ENCODE measurements at places on chromosomes 13 and 19.

DNA sequence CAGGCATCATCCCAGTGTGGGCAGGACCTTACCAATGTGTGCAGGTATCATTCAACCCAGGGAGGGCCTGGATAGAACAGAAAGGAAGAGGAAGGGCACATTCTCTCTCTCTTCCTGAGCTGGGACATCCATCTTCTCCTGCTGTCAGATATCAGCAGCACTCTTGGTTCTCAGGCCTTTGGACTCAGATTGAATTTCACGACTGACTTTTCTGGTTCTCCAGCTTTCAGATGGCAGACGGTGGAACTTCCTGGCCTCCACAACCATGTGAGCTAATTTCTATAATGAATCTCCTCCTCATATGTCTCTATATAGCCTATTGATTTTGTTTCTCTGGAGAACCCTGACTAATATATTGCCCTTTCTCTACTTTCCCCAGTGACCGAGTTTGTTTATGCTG, 77.3 kb downstream of the OLFM4 start:
- no peak for DNase-seq

DNA sequence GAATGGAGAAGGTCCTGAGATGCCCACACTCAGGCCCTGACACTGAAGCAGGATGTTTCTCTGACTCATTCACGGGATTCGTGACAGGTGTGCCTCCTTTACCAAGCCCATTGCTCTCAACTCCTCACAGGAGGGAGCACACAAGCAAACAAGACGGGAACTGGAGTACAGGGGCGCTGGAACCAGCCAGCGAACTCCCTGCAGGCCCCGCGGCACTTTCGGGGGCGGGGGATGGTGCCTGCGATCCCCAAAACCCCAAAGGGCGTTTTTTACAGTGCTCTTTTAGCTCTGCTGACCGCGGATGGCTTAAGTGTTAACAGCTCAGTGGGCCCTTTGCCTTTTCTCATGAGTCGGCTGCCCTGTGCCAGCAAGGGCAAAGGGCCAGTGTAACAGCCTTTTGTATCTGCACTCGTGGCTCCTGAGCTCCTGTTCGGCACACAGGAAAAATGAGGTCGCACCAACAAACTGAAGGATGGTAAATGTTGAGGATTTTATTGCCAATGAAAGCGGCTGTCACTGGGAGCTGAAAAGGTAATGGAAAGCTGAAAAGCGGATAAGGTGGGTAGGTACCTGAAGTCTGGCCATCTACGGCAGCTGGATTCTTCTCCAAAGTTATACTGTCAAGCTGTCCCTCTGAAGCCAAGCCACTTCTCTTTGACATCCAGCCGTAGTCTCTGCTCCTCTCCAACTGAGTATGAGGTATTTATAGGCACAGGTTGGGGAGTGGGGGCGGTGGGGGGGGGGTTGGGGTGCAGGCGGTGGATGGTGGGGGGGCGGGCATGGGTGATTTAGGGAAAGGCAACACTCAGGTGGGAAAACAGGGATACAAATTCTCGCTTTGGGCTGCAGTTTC, 65.0 kb upstream of the TRPC4 start:
- DNase-seq: no peak

GRCh38 chr13:30019648-30020626, 169.5 kb upstream of the UBL3 start:
- DNase-seq: no peak

DNA sequence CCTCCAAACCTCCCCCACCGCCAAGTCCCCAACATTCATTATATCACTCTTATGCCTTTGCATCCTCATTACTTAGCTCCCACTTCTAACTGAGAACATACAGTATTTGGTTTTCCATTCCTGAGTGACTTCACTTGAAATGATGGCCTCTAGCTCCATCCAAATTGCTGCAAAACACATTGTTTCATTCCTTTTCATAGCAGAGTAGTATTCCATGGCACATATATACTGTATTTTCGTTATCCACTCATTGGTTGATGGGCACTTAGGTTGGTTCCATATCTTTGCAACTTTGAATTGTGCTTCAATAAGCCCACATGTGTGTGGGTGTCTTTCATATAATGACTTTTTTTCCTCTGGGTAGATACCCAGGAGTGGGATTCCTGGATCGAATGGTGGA, 233.1 kb downstream of the ZNF536 start:
- no peak for DNase-seq

GRCh38 chr19:52191951-52192350, 2.1 kb downstream of the PPP2R1A start:
- DNase-seq: no peak

DNA sequence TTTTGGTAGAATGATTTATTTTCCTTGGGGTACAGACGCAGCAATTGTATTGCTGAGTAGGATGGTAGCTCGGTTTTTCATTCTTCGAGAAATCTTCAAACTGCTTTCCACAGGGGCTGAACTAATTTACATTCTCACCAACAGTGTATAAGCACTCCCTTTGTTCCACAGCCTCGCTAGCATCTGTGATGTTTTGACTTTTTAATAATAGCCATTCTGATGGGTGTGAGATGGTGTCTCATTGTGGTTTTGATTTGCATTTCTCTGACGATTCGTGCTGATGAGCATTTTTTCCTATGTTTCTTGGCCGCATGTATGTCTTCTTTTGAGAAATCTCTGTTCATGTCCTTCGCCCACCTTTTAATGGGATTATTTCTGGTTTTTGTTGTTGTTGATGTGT, 54.8 kb upstream of the UQCRFS1 start:
- no peak for DNase-seq

DNA sequence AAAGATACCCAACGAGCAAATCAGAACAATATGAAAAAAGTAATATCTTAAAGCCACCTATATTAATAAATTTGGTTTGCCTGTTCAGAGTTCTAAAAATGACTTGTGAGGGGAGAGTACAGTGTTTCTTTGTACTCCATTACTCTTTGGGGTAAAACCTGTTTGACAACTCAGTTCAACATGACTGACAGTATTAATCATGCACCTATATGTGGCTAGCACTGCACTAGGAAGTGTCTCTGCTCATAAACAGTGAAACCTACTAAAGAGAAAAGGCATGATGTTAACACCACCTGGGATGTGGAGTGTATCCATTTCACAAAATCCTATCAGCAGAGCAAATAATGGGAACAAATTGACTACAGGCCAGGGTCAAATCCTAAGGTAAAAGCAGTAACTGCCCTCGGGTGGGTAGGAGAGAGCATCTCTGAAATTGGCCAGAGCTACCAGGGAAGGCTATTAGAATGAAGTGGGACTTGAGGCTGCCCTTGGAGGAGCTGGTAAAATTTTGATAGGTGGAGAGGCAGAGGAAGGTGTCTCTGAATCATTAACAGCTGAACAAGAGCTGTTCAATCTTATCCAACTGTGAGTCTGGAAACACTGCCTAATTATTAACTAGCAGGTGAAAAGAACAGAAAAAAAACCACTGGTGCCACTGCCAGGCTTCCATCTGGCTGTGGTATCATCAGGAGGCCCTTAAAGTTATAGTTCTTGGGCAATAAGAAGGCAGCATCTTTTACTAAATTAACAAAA, 365.1 kb downstream of the DNAJC15 start:
- no peak for DNase-seq

GRCh38 chr19:35350591-35350990, 2.9 kb downstream of the FFAR1 start:
- DNase-seq: no peak

- no peak for DNase-seq
Measured at GRCh38 chr19:14139944-14140343, 3.6 kb upstream of the ASF1B start.

GRCh38 chr13:24685314-24685713, 5.1 kb downstream of the ATP12A start:
- DNase-seq: no peak

- DNase-seq: no peak
Measured at GRCh38 chr19:11887611-11888531, at the start of gene ZNF69. Gene ZNF69, plus strand, starts transcription at chr19:11887782. Its CDS starts 142 bp downstream, at chr19:11887924.

- no peak for DNase-seq
Measured at GRCh38 chr13:54636231-54636630, 1607.6 kb downstream of the OLFM4 start.

- no peak for DNase-seq
Measured at GRCh38 chr13:52882785-52883184, 34.3 kb upstream of the PCDH8 start.

DNA sequence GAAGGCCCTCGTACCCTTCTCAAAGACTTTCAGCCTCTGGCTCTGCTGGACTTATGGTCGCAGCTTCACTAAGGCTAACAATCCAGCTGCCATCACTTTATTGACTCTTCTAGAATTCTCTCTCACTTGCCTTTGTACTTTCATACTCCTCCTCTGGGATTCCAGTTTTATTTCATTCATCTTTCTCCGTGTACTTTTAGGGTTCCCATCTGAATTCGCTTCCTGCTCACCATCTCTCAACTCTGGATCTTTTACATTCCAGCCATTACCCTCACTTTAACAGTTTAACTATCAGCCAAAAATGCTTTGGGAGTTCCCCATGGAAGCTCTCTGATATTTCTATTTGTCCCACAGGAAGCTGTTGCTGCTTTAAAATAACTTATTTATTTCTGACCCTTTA, 149.3 kb upstream of the KL start:
- no peak for DNase-seq

- DNase-seq: no peak
Measured at GRCh38 chr19:44757735-44758505, 9.4 kb downstream of the BCL3 start.

DNA sequence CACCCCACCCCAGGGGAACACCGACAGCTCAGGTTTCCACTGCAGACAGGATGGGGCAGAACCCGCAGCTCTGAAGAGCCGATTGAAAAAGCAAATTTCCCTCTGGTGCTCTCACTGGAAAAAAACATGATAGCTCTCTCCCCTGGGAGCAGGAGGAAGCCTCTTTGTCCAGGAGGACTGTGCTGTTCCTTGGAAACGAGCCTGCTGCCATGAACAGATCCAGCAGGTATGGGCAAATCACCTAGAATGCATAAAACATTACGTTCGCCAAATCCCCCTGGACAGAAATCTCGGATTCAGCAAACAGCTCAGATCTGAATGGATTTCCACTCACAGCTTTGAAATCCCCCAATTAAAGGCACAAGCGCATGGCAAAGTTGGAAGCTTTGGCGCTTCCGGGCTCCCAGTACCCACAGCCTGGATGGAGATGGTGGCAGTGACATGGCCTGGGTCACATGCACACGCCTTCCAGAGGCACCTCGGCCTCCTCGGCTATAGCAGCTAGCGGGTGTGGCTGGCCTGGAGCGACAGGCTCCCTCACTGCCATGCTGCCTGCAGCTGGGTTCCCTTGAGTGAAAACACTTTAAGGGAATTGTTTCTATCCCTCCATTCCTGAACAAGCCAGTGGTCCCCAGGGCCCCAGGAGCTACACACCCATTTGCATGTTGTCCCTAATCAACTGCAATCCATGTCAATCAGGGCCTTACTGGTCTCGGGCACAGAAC, 59.1 kb downstream of the CEBPG start:
- no peak for DNase-seq

DNA sequence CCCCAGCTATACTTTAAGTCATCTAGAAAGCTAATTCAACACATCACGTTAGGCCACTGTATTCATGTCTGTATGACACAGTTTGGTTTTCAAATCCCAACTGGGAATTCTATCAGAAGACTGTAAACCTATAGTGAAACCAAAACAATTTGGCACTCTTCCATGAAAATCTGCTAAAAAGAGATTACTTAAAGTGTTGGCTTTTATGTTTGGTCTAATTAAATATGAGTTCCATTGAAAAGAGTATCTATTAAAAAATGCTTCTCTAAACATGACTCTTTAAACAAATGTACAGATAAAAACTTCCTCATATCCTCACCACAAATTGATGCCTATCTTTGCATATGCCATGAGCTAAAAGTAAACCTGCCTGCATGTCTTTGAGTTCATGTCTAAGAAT, 25.4 kb downstream of the PCDH9 start:
- no peak for DNase-seq

DNA sequence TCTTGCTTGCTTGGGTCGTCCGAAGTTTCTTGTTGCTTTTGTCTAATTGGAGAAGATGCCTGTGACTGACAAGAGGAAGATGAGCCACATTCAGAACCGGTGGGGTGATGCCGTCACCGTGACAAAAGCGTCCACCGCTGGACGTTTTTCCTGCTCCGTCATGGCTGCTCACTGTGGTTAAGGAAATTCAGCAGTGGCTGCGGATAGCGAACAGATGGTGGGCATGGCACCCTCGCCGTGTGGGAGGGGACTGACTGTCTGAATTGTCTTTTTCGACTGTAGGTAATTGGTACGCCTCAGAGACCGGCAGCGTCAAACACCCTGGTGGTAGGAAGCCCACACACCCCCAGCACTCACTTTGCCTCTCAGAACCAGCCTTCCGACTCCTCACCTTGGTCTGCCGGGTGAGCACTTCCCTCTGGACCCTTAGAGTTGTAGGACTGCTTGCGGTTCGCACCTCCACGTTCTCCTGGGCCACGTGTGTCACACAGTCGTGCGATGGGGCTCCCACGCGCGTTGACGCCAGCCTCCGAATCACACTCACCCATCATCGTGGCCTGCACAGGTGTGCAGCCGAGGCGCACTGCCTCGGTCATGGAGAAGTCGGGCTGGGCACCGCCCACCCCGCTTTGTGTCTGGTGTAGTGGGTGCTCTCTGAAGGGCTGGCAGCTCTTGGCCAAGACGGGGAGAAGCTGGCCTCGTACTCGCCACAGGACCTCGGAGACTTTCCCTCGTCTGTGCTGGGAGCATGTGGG, 26.5 kb downstream of the ATP4B start:
- no peak for DNase-seq

- no peak for DNase-seq
Measured at GRCh38 chr13:109989686-109990085, 203.3 kb upstream of the IRS2 start.

DNA sequence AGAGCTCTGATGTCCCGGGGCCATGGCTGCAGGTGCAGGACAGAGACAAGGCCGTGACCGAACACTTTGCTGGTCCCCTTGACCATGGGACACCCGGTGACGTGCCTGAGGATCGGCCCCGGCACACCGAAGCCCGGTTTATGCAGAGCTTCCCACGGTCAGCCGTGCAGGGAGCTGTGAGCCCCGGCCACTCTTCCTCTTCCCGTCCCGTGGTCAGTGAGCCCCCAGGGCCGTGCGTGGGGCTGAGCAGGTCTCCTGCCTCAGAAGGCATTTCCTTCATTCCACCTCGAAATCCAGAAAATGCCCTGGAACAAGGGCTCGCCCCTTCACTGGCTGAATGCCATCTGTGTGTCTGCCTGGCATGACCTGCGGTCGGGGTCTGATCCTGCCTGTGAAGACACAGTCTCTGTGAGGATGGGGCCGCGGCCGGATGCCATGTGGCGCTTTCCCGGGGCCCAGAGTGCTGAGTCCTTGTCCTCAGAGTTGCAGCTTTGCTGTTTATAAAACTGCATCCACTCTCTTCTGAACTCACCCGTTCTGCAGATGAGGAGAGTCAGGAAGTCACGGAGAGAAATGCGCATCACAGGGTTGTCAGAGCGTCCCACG, 16.9 kb downstream of the MCF2L start:
- DNase-seq: no peak
